ENCODE measurements at places on chromosomes 3 and 15. TPM values are rescaled to one million over a fixed set of nuclear protein-coding genes. Genes with fewer than 3 reads are reported as not detected.

Gene PSTPIP1
- 137 TPM for total RNA-seq

Gene CPLX3
- total RNA-seq: 0.15 TPM

Gene MAP1A
- total RNA-seq: 1.7 TPM

Gene WNT7A
- total RNA-seq: 0.29 TPM

Gene STARD5
- 8.8 TPM for total RNA-seq

Gene CLDN18
- total RNA-seq: not detected

Gene C3orf49
- not detected for total RNA-seq

Gene ATP10A
- total RNA-seq: 15.8 TPM

Gene BCL2A1
- 77.0 TPM for total RNA-seq

Gene CTXN2
- 0.11 TPM for total RNA-seq

Gene CHST13
- total RNA-seq: not detected
